ENCODE measurements at places on chromosomes 12 and 14. TPM values are rescaled to one million over a fixed set of nuclear protein-coding genes. Genes with fewer than 3 reads are reported as not detected.
A peak's percentile ranks its signal among the peaks of the same experiment; 100 is the strongest.

Gene SLC16A7
- 65.2 TPM for total RNA-seq

Gene SMAGP
- total RNA-seq: 6.9 TPM

GRCh38 chr12:11246489-11246888, 23.0 kb downstream of the PRB3 start:
- H3K27me3 ChIP-seq: no peaks in the 10 kb centered on the region
- no peaks in the 10 kb centered on the region for H3K4me1 ChIP-seq
- peaks cover 28% of the 10 kb centered on the region for H3K36me3 ChIP-seq
- H3K4me3 ChIP-seq: no peak overlapping the region
- DNase-seq: no peak
- no peak overlapping the region for H3K27ac ChIP-seq

DNA sequence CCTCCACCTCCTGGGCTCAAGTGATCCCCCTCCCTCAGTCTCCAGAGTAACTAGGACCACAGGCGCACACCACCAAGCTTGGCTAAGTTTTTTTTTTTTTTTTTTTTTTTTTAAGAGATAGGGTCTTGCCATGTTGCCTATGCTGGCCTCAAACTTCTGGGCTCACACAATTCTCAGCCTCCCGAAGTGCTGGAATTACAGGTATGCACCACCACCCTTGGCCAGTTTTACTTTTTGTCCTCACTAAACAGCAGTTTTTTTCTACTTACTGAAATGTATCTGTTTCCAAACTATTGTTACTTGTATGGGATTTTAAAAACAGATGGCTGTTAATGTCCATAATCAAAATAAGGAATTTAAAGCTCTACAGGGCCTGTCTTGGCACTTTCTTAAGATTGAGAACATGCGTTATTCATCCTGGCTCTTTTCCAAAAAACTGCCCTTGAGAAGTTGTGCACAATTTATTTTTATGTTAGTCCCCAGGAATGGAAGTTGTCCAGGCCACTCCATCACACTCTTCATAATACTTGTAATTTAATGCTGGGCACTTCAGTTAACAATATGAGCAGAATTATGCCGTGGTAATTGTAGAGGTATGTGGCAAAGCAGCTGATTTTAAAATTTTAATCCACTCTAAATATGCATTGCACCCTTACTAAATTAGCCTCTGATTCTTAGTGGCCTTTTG, 51.9 kb upstream of the REP15 start:
- H3K36me3 ChIP-seq: no peaks in the 10 kb centered on the region
- H3K4me1 ChIP-seq: no peaks in the 10 kb centered on the region
- H3K27ac ChIP-seq: no peak overlapping the region
- H3K4me3 ChIP-seq: no peak overlapping the region
- no peaks in the 10 kb centered on the region for H3K27me3 ChIP-seq
- no peak for DNase-seq

- H3K4me1 ChIP-seq: no peaks in the 10 kb centered on the region
- no peak overlapping the region for H3K4me3 ChIP-seq
- no peak for DNase-seq
- H3K36me3 ChIP-seq: no peaks in the 10 kb centered on the region
- no peak overlapping the region for H3K27ac ChIP-seq
These were observed 92.8 kb upstream of the PTHLH start for GRCh38 chr12:28065374-28065773.

DNA sequence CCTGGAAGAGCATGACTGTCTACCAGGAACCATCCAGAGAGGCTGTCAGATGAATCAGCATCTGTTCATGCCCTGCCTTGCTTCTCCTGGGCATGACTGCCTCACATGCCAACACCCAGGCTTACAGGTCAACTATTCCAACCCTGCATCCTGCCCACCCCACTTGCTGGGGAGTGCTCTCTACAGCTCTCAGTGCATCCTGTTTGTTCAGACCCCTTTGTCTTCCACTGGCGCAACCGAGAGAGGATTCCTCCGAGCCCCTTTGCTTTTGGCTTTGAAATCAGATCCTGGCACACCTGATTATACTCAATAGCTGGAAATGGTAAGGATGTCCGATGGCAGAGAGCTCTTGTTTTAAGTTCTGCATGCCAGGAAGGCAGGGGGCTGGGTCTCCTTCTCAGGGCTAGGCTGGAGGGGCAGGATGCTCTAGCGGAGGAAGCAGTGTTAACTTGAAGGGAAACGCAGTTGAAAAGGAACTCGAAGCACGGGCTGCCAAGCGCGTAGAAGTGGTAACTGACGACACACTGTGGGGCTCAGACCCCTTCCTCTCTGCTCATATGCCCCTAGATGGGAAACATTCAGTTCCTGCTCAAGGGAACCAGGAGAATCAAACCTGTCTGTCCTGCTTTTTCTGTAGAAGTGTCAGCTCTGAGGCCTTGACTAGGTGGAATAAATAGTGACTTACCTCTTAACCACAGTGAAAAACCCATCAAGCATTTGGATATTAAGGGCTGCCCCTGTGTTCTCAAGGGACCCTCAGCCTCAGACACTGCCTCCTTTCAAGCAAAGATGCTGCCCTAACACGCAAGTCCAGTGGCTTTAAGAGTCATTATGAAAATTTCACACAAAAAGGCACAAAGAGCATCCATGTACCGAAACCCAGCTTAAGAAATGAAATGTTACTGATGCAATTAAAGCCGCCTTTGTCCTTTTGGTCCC, 297.5 kb downstream of the ZFP36L1 start:
- no peaks in the 10 kb centered on the region for H3K36me3 ChIP-seq
- H3K27ac ChIP-seq: peak overlapping the region; percentile 94
- H3K4me3 ChIP-seq: peak overlapping the region; percentile 60
- H3K27me3 ChIP-seq: no peaks in the 10 kb centered on the region
- peaks cover 68% of the 10 kb centered on the region for H3K4me1 ChIP-seq

Gene MGAT4C
- total RNA-seq: not detected

Gene IAPP
- not detected for total RNA-seq

- no peak overlapping the region for H3K27ac ChIP-seq
- H3K36me3 ChIP-seq: no peaks in the 10 kb centered on the region
- no peak overlapping the region for H3K4me3 ChIP-seq
- DNase-seq: no peak
These were observed 70.4 kb downstream of the TMTC2 start for GRCh38 chr12:82757059-82757458.

Gene CFL2
- 21.3 TPM for total RNA-seq

Gene ADAMTS20
- total RNA-seq: not detected

GRCh38 chr12:68428724-68429501, 96.8 kb upstream of the MDM1 start:
- H3K4me1 ChIP-seq: no peaks in the 10 kb centered on the region
- no peaks in the 10 kb centered on the region for H3K27me3 ChIP-seq
- no peak overlapping the region for H3K4me3 ChIP-seq
- DNase-seq: no peak
- no peaks in the 10 kb centered on the region for H3K36me3 ChIP-seq

DNA sequence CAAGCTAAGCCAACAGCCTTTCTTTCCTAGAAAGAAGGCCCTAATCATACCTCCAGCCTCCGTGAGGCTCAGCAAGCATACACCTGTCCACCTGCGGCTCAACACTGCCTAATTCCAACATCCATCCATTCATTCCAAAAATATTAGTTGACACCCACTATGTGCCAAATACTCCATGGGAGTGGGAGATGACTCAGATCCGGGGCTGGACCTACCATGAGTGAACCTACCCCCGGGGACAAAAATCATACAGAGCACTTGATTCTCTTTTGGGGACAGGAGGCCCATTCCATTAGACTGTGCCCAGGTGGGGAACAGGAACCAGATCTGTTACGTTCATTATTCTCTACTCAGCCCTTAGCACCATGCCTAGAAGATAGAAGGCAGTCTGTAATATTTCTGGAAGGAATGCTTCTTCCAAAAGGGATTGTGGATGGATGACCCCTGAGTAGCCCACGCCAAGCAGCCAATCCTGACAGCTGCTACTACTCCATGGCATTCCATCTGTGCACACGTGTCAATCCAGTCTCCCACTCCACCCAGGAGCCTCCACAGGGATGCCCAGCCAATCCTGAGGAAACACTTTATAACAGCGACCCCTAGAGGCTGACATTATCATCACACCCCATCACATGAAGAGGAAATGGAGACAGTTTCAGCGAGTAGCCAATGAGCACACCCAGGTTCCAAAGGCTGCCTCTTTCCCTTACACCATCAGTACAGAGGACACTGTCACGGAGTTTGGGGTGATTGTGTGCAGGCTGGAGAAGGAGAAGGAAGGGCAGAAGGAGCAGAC, 170.7 kb downstream of the ESRRB start:
- peaks cover 14% of the 10 kb centered on the region for H3K27me3 ChIP-seq
- H3K36me3 ChIP-seq: no peaks in the 10 kb centered on the region
- H3K4me1 ChIP-seq: no peaks in the 10 kb centered on the region
- no peak overlapping the region for H3K27ac ChIP-seq

GRCh38 chr12:57886542-57886941, 40.0 kb upstream of the CTDSP2 start:
- H3K4me1 ChIP-seq: peaks cover 5% of the 10 kb centered on the region
- no peak overlapping the region for H3K4me3 ChIP-seq
- no peak overlapping the region for H3K27ac ChIP-seq
- peaks cover 6% of the 10 kb centered on the region for H3K36me3 ChIP-seq
- DNase-seq: no peak

Gene RNASE2
- not detected for total RNA-seq
